ENCODE measurements at places on chromosomes 4 and X.

DNA sequence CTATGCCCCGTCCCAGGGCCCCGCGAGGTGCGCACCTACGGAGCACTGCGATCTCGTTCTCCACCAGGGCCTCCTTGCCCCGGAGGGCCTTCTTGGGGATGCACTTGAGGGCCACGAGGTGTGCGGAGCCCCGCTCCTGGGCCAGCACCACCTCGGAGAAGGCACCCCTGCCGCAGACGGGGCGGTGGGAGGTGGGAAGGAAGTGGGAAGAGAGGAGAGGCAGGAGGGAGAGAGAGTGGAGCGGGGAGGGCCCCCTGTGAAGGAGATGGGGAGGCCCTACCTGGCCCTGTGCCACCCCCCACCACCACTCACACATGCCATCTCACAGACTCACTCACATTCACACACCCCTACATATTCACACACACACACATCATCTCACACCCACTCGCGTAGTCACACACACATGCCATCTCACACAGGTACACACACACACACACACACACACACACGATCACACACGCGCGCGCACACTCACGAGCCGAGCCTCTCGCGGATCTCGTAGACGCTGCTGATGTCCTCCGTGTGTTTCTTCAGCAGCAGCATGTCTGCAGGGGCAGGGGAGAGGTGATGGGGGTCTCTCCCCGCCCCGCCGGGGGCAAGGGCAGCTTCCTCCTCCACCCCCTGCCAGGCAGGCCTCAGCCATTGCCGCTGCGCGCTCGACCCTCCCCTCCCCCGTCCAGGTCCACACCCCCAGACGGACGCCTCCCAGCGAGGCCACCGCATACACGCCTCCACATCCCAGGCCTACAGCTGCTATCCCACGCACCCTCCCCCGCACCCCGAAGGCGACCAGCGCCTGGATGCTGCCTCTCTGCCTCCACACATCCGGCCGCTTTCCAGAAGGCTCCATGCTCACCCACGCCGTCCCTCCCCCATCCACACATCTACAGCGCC, 834 bp downstream of the PNCK start:
- no peak for DNase-seq

- DNase-seq, result no peak
Measured at GRCh38 chr4:53659112-53659511, 67.8 kb upstream of the LNX1 start.

- no peak for DNase-seq
Measured at GRCh38 chr4:93764639-93765246, 63.8 kb upstream of the ATOH1 start.

- DNase-seq, result no peak
Measured at GRCh38 chr4:59704616-59705015, 1495.5 kb upstream of the ADGRL3 start.

GRCh38 chr4:108466936-108467902, 153.2 kb upstream of the RPL34 start:
- peak; percentile 65 for DNase-seq

GRCh38 chrX:53383376-53384076, 38.9 kb downstream of the SMC1A start:
- no peak for DNase-seq

GRCh38 chrX:16870862-16871815, 977 bp upstream of the RBBP7 start:
- DNase-seq, result no peak

DNA sequence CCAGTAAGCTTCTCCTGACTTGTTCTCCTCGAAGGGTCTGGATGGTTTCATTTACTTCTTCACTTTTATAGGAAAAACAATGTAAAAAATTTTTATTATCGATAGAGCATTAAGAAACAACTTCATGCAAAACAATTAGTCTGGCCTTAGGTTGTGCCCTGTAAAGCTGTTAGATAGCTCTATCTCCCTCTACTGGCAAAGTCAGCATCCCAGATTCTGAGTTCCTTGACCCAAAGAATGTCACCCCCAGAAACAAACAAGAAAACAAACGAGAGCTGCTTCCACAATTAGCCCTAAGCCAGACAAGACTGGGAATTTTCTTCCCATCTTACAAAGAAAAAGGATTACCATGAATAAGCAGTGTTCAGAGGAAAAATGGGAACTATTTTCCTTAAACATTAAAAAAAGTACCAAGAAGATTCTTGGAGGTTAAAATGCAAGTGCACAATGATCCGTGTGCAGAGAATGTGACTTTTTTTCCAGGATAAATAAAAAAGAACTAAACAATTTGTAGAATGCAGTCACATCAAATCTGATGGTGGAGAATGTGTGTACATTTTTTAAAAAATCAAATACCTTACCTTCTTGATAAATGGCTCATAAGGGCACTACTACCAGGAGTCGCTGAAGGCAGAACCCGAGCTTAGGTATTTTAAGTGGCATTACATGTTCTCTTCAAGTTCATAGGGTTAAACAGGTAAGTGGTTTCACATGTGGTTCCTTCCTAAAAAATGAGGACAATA, 293.2 kb downstream of the FBXO8 start:
- peak; percentile 12 for DNase-seq

GRCh38 chrX:37468124-37468739, 103.2 kb upstream of the LANCL3 start:
- no peak for DNase-seq

GRCh38 chr4:80070880-80071603, 2.0 kb downstream of the ANTXR2 start:
- no peak for DNase-seq

DNA sequence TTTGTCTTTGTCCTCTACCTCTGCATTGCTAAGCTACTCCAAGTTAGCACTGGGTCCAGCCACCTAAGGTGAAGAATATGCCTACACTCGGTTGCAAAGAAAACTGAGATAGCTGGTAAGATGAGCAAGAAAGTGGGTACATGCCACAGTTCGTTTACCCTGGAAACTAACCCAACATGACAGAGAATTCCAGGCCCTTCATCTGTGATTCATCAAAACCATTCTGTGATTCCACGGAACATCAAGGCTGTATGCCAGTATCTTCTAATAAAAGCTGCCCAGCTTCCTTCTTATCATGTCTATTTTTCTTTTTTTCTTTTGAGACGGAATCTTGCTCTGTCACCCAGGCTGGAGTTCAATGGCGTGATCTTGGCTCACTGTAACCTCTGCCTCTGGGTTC, 58.7 kb upstream of the SPANXC start:
- DNase-seq, result no peak

DNA sequence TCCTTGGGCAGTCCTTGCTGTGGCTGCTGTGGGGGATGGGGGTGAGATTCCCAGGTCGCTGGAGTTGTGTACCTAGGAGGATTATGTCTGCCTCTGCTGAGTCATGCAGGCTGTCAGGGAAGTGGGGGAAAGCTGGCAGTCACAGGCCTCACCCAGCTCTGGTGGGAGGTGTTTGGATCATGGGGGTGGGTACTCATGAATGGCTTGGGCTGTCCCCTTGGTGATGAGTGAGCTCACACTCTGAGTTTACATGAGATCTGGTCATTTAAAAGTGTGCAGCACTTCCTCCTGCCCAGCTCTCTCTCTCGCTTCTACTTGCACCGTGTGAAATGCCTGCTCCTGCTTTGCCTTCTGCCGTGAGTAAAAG, 24.6 kb upstream of the PDLIM3 start:
- DNase-seq, result peak; percentile 72

DNA sequence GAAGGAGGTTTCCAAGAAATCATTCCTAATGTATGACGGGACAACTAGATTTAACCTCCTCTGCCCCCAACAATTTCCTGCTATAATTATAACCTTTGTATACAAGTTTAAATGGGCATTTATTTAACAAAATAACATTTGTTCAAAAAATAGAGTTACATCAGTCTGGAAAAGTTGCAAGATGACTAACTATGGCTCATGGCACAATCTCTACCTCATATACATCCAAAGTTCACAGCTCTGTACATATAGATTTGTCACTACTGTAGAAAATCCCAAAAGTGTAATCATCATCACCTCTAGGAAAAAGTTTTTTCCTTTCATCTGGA, 3.8 kb upstream of the RPS6KA3 start:
- DNase-seq, result no peak

- DNase-seq, result peak; percentile 38
Measured at GRCh38 chr4:53019485-53020382, 157.6 kb downstream of the RASL11B start.

- no peak for DNase-seq
Measured at GRCh38 chr4:12286351-12286750, 857.7 kb upstream of the HS3ST1 start.

- DNase-seq, result no peak
Measured at GRCh38 chrX:155900765-155901164, 19.6 kb downstream of the VAMP7 start.

- DNase-seq, result no peak
Measured at GRCh38 chrX:28966331-28966730, 379.1 kb downstream of the IL1RAPL1 start.

GRCh38 chr4:126431049-126431448, 1116.3 kb downstream of the FAT4 start:
- DNase-seq, result no peak

DNA sequence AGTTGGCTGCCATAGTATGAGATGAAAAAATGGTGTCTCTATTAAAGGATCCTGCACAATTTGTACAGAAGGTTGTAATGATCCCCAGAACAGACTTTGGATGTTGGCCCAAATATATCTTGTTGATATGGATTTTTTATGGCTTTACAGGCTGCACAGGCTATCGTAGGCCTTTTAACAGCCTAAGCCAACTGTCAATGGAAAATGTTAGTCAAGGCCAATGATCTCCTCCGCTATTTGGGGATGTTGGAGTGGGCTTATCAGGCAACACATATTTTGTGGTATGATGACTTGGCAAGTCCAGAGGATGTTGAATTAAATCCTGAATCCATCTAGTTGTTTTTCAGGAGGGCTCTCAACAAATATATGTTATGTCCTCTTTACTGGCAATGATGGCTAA, 42.1 kb downstream of the ZCCHC13 start:
- DNase-seq, result no peak

All from skeletal muscle cell (primary cell).